ENCODE measurements at places on chromosomes 5 and 9. TPM values are rescaled to one million over a fixed set of nuclear protein-coding genes. Genes with fewer than 3 reads are reported as not detected.

- no peak for ATAC-seq
Observed at GRCh38 chr5:142170254-142170953, 61.8 kb downstream of the NDFIP1 start.

- ATAC-seq = peak; percentile 58
Observed at GRCh38 chr9:34457266-34458012, 931 bp downstream of the FAM219A start.

- ATAC-seq = no peak
Observed at GRCh38 chr9:5510360-5510931, at the start of gene PDCD1LG2. Gene PDCD1LG2, plus strand, starts transcription at chr9:5510531. Its CDS starts 12,016 bp downstream, at chr9:5522547.

Gene FOXD4L3
- total RNA-seq = 0.14 TPM
